BE2C (cell line): ENCODE measurements at places on chromosomes 5 and 9.
A peak's percentile ranks its signal among the peaks of the same experiment; 100 is the strongest.

DNA sequence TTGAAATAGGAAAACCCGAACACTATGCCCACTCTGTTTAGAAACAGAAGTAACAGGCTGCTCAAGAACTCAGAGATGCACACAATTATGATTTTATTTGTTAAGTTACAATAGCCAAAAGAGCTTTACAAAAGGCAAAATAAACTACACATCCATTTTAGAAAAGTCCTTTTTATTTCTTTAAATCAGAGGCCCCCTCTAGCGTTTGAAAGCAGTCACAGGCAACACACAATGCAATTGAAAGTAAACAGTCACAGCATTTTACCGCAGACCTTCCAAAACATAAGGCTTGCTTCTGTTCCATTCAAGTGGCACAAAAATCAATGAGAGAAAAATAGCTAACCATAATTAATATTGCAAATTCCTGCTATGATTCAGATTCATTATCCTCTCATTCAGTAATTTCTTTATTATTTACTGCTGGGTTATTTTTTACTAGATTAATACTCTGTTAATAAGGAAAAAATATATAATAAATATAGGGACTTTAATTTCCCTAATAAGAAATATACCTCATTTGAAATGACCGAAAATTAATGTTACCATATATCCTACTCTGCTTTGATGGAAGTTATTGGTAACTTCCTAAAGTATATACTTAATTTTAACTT, 78.3 kb downstream of the CEP120 start:
- DNase-seq: no peak

GRCh38 chr9:134204991-134205578, 40.7 kb upstream of the RNU6ATAC start:
- peak; percentile 5 for DNase-seq

- DNase-seq: no peak
Observed at GRCh38 chr5:40630126-40630525, 49.6 kb upstream of the PTGER4 start.

DNA sequence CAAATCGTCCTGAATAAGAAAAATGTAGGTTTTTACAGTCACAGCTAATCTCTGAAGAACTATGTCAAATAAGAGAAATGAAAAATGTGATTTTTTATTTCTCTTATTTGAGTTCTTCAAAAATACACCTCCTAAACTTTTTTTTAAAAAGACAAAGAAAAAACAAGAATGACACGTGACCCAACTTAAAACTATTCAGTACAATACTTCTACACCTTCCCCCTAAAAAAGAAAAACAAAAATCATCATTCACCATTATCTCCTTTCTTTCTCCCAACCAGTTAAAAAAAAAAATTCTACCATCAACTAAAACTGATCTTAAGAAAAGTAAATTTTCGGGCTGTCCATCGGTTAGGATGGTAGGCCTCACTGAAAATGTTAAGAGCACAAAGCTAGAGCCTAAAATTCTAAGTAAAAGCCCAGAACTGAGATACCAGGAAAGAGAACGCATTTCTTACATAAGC, 2.1 kb downstream of the RNF145 start:
- DNase-seq: no peak

- DNase-seq: no peak
Observed at GRCh38 chr5:150780187-150780692, 1.7 kb downstream of the SMIM3 start.

- no peak for DNase-seq
Observed at GRCh38 chr9:34744295-34745221, 34.6 kb upstream of the CCL21 start.

- DNase-seq: no peak
Observed at GRCh38 chr9:15889555-15889954, 336.7 kb downstream of the CCDC171 start.

- no peak for DNase-seq
Observed at GRCh38 chr5:86780018-86780417, 162.3 kb downstream of the COX7C start.

DNA sequence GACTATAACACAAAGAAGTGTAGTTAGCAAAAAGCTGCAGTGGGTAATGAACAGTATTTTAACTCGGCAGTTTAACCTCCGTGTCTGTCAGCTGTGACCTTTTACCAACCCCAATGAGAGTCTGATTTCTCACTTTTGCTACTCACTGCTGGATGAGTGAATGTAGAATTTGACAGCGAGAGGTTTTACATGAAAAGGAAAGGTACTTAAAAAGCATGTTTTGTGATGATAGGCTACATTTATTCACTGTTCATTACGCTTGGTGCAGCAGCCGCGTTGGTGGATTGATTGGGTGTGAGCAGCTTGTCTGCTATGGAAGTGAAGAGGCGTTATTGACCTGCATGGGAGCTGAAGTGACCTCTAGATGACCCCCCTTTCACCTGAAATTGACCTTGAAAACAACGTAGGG, 867.7 kb downstream of the NR2F1-AS1 start:
- DNase-seq: no peak

GRCh38 chr9:114288193-114289091, 34.5 kb upstream of the ORM1 start:
- DNase-seq: no peak

GRCh38 chr9:130991778-130992681, 16.9 kb upstream of the LAMC3 start:
- DNase-seq: no peak

DNA sequence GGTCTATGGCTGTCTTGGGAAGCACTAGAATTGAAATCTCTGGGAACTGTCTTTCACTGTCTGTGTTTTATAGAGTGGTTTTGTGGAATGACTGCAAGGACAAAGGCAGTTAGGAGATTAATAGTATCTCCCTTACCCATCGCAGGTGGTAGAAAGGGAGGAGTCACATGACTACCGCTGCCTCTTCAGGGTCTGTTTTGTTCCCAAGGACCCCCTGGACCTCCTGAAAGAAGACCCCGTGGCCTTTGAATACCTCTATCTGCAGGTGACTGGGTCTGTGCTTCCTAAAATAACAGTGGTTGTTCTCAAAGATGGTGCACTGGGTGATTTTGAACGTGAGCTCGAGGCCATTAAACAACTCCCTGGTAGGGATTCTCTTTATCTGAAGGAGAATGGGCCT, 22.8 kb upstream of the TRMT10B start:
- DNase-seq: no peak

DNA sequence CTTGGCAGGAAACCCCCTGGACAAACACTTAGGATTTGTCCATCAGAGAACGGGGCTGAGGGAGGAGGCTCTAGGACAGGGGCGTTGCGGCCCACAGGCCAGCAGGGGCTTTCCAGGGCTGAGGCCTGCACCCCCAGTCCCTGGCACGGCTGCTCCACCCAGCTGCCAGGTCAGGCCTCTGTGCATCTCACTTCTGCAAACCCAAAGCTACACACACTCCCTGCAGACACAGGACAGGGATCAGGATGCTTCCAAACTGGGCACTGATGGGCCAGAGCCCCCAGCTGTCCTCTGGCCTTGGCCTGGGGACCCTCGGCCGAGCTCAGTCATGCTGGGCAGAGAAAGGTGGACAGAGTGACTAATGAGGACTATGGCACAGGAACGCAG, 106.2 kb upstream of the SARDH start:
- no peak for DNase-seq

GRCh38 chr5:66339896-66340295, 195.8 kb downstream of the SREK1 start:
- DNase-seq: no peak

DNA sequence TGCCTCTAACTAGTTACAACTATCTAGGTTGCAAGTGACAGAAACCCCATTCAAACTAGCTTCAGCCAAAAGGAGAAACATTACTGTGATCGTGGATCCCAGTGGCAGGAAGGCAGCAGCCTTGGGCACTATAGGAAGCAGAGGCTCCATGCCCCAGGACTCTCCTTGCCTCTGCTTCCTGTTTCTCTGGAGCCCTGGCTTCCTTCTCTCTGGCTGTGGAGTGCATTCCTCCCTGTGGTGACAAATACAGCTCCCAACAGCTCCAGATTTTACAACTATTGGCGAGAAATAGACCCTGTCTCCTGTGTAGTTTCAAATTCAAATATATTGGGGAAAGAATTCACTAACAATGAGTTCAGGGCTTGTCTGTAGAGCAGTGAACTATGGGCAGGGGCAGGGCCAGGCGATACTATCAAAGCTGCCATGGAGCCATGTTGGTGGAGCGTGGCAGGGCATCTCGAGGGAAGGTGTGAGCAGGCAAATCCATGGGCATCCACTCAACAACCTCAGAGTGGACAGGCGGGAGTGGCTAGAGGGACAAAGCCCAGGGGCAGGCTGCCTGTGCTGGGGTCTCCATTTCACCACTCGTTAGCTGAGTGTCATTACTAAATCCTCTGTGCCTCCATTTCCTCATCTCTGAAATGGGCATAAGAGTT, 189.5 kb downstream of the ERCC6L2 start:
- DNase-seq: no peak

- peak; percentile 58 for DNase-seq
Observed at GRCh38 chr9:114371973-114372917, 15.5 kb downstream of the AKNA start.

DNA sequence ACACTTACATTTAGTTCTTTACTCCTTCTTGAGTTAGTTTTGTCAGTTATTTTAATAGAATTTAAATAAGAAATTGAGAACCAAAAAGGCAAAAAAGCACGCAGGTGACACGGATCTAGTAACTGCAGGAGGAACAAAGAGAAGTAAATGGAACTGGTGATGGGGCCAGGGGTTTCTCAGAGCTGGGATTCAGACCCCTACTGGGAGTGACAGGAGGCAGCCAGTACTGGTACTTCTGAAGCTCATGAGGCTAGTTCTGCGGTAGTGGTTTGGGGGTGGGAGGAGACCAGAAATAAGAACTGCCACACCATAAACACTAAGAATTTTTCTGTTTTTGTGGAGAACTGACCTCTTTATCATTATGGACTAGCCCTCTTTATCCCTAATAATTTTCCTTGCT, 48.2 kb downstream of the OXCT1 start:
- DNase-seq: no peak

- no peak for DNase-seq
Observed at GRCh38 chr9:124503713-124504529, 3.3 kb downstream of the NR5A1 start.

- no peak for DNase-seq
Observed at GRCh38 chr9:79613145-79613544, 41.4 kb downstream of the TLE4 start.

DNA sequence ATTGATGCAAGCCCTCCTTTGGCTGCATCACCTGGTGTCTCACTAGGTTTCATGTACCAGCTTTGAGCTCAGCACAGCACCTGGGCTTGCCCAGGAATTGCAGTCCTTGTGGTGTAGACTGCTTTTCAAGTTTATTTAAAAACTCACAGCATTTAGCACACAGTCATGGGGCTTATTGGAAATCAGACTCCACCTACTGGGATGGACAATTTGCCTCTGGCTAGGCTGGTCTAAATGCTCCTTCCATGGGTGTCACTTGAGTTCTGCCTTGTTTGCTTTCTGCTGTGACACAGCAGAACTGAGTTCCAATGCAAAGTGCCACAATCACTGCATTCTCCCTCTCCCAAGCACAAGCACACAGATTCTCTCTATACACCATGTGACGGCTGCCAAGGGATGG, 453.3 kb downstream of the GABRG2 start:
- no peak for DNase-seq

- no peak for DNase-seq
Observed at GRCh38 chr9:132497731-132498130, 84.7 kb upstream of the BARHL1 start.

GRCh38 chr9:35552376-35552775, 52.7 kb upstream of the TESK1 start:
- no peak for DNase-seq

DNA sequence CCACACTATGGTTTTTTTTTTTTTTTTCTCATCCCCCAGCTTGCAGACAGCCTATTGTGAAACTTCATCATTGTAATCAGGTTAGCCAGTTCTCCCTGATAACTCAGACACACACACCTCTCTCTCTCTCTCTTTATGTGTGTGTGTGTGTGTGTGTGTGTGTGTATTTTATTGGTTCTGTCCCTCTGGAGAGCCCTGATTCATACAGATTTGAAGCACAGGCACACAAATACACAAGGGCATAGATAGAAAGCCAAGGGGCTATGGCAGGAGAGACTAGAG, 20.6 kb upstream of the VCAN start:
- no peak for DNase-seq

GRCh38 chr9:94054716-94055115, 29.5 kb upstream of the PTPDC1 start:
- no peak for DNase-seq

GRCh38 chr9:23541976-23542375, 284.1 kb downstream of the ELAVL2 start:
- no peak for DNase-seq

DNA sequence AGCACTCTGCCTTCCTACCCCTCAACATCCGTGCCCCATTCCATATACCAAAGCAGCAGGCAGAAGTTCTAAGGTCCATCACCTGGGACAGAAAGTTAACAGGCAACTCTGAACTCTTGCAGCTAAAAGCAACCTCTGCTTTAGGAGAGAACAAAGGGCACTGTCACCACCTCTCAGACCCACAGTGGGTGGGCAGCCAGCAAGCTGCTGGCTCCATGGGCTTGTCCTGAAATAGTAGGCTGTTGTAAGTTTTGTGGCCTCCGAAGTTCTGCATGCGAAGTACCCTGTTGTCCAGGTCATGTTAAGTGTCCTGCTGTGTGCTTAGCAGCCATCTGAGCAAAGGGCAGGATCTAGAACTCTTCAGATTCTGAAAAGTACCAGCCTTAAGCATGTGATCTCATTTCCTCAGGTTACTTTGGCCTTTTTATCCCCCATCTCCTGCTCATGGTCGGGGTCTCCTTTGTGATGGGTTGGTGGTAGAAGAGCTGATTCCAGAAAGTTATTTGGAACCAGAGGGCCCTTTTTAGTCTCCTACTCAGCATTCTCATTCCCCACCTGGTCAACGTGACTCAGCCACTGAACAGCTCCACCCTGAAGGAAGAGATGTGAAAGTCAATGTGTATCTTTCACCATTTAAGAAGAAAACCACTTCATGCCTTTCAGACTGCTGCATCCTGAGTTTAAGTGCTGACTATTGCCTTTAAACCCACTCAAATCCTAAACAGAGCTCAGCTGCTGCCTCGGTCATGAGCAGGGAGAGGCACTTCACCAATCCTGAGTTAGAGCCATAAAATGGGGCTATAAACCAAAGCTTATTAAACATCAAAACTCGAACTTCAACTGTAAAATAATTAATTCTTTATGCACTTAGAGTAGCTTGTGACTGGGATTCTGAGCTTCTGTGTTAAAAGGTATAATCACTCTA, 121.4 kb downstream of the DPYSL3 start:
- DNase-seq: no peak

DNA sequence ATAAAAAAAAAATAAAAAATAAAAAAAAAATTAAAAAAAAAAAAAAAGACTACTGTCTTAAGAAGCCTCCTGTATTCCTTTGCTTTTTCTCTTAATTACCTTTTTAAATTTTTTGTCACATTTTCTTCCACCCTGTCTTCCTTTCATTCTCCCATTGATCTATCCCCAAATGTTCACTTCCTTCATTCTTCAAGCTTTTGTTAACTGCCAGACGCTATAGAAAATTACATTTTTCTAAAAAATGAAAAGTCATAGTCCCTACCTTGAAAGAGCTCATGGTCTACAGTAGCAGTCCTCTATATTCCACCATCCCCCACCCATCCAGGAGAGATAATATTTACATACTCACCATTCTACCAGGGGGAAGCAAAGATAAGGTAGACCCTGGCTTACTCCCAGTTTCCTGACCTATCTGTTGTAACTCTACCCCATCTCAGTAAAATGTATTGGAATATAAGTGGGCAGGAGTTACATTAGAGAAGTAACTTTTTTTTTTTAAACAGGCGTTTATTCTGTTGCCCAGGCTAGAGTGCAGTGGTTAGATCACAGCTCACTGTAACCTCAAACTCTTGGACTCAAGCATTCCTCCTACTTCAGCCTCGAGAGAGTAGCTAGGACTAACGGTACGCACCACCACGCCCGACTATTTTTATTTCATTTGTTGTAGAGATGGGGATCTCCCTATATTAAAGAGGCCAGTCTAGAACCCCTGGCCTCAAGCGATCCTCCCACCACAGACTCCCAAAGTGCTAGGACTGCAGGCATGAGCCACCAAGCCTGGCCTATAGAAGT, 3.8 kb upstream of the PRKAA1 start:
- DNase-seq: no peak
